Prostate gland (tissue), 2 donors: ENCODE measurements at places on chromosomes 13 and 19.

DNA sequence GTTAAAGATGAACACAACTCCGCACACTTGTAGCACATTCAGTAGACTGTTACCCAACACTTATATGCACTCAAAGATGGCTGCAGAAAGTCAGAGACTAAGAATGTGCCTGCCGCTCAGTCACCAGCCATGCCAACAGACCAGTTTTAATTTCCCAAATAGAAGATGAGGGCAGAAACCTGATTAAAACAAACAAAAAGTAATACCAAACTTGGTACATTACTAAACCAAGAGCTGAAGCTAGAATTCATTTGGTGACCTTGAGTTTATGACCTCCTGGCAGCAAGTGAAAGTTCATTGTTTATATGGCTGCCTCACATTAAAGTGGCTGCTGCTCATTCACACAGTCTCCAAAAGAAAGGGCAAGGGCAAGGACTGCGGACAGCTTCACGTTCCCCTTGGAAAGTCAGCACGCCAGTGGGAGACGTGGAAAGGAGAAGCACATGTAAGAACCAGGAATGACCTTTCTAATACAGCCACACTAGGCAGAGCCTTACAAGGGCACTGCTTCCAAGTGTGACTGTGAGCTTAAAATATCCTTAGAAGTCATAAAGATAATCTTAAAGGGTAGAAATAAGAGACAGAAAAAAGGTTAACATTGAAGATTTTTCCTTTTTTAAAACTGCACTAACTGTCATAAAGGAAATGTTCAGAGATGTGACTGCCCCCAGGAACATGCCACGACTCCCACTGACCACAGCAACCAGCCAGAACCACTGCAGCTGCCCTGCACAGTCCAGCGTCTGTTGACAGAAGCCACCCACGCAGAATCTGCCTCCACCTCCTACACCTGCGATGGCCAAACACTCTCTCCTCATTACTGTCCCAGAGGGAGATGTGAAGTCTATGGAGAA is 73.5 kb downstream of the STK24 start:
- DNase-seq: no peak

GRCh38 chr13:31528176-31528575 is 211.2 kb upstream of the RXFP2 start:
- DNase-seq: no peak

DNA sequence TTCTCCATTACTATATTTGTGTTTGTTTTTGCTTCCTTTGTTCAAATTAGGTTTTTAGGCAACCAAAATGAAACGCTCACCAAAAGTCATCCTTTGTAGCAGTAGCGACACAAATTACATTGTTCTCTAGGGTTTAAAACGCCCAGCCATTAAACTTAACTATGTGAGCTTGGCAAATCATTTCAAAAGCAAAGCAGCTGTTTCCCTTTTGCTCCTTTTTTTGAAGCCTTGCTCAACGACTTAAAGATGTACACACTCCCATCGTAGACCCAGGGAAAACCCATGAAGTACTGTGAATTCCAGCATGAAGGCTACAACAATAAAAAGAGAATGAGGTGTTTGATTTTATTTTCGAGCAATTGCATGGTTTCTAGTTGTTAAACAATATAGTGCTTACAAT is 106.7 kb downstream of the RAP2A start:
- no peak for DNase-seq

GRCh38 chr19:33355535-33355934 is 18.0 kb upstream of the CEBPG start:
- no peak for DNase-seq

DNA sequence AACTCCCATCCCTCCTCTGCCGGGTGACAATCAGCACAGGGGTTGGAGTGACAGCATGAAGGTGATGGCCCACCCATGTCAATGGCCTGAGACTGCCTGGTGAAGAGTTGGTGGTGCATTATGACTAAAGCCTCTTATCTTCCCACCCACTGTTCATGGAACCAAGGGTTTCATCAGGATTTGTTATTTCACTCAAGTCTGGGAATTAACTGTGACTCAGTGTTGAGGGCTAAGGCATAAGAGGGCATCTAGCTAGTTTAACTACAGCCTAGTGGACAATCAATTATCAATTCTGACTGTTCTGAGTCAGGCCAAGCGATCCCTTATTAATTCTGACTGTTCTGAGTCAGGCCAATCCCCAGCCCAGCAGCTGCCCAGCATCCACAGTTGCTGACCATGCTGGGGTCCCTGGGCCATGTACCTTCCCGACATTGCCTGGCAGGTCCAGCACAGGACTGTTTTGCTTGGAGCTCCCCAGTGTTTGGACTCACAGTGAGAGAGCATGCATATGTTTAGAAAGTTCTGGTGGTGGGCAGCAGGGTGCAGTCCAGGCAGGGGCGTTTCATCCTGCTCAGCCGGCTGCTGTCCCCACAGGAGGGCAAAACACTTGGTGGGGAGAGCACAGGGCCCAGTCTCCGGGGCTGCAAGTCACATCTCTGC is 65.5 kb downstream of the RASL11A start:
- no peak for DNase-seq

DNA sequence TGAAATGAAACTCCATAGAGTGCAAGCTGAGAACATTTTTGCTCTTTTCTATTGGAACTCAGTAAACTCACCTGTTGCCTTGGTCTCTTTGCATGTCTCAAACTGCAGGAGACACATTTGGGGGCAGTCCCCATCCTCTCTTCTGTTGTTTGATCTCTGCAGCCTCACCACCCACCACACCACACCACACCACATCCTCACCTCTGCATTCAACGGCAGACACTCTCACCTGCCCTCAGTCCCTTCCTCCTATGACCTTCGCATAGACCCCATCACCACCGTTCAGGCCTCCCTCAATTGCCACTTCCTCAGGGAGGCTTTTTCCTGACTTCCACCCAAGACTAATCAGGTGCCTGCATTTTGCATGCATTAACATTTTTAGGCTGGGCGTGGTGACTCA is 14.4 kb upstream of the TPM4 start:
- no peak for DNase-seq

DNA sequence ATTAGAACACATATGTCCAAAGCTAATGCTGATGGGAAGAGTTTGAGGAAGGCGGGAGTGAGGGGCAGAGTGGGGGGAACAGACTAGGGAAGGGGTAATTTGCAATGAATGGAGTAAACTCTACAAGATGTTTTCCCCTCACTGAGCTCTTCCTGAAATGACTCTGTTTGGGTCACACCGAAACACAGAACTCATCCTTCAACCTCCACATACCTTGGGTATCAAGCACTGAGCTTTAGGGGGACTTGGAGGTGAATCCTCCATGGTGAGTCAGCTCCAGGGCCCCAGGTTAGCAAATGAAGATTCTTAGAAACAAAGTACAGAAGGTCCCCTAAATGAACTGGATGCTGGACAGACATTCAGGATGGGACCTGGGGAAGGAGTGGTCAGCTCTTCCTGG is 1.3 kb upstream of the SIGLEC10 start:
- DNase-seq: no peak

DNA sequence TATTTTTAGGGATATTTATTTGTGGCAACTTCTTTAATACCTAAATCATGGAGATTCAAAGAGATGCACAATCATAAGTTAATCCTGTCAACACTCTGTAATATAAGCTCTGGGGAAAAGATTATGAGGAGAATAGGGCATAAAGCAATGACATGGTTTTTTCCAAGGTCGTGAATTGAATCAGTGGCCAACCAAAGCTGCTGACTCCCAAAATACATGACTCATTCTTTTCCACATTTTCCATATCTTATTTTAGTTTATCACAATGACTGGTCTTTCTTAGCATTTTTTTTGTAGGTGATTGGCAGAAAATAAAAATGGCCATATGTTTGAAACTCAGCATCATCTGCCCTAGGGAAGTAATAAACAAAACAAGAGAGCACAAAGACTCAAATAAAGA is 28.5 kb upstream of the RBM26 start:
- no peak for DNase-seq

DNA sequence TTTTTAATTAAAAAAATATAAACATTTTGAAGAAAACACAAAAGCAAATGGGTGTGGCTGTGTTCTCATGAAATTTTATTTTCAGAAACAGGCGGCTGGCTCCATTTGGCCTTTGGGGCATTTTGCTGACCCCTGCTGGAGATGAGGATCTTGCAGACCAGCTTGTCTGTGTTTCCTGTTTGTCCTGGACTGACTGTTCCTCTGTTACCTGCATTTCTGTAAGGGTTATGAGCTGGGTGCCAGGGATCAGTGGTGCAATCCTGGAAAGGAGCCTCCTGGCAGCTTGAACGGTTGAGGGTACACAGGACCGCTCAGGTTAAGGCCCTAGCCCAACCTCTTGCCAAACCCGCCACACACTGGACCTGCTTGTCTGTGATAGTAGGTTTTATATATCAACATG is 49.9 kb downstream of the ZNF787 start:
- no peak for DNase-seq

DNA sequence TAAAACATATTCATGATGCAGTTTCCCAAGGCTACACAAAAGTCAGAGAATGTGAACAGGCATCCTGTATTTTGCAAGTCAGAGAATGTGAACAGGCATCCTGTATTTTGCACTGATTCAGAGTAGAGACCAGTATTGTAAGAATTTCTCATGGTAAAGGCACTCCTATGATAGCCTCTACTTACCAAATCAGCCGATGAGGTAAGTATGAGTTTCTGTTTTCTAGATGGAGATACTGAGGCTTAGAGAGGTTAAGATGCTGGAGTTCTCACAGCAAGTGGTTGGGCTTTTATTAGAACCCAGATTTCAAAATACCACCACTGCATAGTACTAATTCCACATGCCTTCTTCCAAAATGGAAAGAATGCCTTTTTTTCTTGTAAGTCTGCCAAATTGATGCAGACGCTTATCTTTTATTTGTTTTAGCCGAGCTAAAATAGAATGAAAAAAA is 12.3 kb downstream of the TPT1 start:
- DNase-seq: no peak

DNA sequence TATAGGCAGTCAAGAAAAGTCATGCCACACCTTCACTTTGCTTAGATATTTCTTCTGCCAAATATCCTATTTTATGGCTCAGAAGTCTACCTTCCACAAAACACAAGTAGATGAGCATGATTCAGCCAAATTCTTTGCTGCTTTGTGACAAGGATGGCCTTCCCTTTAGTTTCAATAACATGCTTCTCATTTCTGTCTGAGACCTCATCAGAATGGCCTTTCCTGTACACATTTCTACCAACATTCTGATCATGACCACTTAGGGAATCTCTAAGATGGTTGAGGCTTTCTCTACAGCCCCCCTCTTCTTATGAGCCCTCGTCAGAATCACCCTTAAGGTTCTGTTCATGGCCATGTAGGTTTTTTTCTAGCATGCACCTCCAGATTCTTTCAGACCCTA is 96.2 kb downstream of the COL4A2 start:
- DNase-seq: no peak

DNA sequence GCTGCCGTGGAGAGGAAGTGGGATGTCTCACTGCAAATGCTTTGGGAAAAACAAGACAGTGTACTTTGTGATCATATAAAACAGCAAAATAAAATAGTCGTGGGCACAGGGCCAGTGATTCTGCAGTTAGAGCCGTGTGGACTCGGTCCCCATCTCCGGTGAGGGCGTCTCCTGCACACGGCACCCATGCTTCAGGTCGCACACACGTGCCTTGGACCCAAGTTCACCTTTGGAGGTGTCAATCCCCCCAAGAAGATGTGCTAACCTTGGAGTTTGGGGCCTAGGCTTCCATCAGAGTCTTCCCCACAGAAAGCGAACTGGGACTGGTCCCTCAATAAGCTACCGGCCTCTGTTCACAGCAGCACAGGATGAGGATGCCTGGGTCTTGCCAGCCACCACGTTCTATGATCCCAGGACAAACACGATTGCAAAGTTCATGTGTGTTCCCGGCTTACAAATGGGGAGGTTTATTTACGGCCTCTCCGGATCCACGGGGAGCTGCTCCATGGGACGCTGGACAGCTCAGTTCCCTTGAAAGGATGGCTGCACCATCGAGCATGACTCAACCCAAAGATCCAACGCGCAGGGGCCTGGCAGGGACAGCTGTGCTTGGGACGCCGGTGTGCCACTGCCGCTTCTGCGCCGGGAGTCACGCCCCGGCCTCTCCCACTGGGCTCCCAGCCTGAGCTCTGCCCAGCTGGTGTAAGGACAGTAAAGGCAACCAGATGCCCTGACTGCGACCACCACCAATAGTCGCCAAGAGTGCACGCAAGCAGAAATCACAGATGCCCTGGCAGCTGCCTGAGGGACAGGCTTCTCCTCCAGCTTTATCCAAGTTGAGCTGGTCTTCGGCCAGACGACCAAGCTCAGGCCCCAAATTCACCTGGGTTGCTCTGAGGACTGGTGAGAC is 8.6 kb downstream of the GAS6 start:
- DNase-seq: no peak

DNA sequence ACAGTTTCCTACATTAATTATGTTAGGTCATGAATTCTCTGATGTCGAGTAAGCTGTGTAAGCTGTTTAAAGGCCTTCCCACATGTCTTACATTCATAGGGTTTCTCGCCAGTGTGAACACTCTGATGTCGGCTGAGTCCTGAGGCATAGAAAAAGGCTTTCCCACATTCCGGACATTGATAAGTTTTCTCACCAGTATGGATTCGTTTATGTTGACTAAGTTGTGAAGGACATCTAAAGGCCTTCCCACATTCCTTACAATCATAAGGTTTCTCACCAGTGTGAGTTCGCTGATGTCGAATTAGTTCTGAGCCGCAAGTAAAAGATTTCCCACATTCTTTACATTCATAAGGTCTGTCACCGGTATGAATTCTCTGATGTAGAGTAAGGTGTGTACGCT is 24.9 kb downstream of the ZNF850 start:
- no peak for DNase-seq

DNA sequence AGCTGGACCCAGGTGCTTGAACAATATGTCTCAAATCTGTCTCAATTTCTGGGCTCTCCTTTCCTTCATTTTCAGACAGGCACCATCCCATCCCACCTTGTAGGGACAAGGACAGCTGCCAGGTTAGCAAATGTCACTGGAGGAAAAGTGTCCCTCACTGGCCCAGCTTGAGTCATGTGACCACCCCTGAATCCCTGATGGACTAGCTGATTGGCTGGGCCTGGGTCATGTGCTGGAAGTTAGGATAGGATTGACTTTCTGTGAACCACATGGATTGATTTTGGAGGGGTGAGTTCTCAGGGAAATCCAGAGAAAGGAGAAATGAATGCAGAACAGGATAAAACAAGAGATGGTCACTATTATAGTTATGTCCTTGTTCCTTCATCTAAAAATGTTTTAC is 28.2 kb upstream of the FXYD3 start:
- no peak for DNase-seq

- DNase-seq: no peak
These were observed 10.0 kb upstream of the FFAR2 start for GRCh38 chr19:35438096-35438495.

DNA sequence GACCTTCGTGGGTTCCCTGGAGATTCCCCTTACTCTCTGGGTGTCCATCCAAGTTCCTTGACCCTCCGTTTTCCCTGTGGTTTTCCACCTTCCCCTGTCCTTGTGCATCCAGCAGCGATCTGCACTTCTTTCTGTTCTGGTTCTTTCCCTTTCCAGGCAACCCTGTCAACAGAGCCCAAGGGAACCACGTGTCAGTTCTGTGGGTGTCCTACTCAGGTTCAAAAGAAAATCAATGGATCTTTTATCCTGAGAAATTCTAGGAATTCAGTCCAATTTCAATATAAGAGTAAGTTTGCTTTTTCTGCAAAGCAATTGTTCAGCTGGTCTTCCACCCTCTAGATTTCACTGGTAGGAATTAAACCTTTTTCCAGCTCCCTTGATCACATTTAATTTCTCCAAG is 1394.8 kb upstream of the SLC10A2 start:
- no peak for DNase-seq

GRCh38 chr19:3669947-3670795 is 30.1 kb downstream of the PIP5K1C start:
- DNase-seq: peak; percentile 15
